ENCODE measurements at places on chromosomes 6 and 20. TPM values are rescaled to one million over a fixed set of nuclear protein-coding genes. Genes with fewer than 3 reads are reported as not detected.

NHLRC1 gene
- 1.2 TPM for total RNA-seq

WFDC8 gene
- not detected for total RNA-seq

VTA1 gene
- total RNA-seq: 36.6 TPM

NANP gene
- total RNA-seq: 4.2 TPM

LTB gene
- total RNA-seq: 4.9 TPM

MRS2 gene
- 10.2 TPM for total RNA-seq

DDRGK1 gene
- 25.9 TPM for total RNA-seq

GCM1 gene
- not detected for total RNA-seq

HLA-DRB5 gene
- total RNA-seq: 1.6 TPM

NOTCH4 gene
- total RNA-seq: 57.3 TPM

SMIM8 gene
- 3.6 TPM for total RNA-seq

POU5F1 gene
- 0.19 TPM for total RNA-seq

SYCP2 gene
- 0.49 TPM for total RNA-seq

BHLHE23 gene
- total RNA-seq: not detected

DAAM2 gene
- total RNA-seq: 0.16 TPM

C6orf58 gene
- total RNA-seq: 0.50 TPM

ABHD16B gene
- total RNA-seq: not detected

SUMO4 gene
- 0.65 TPM for total RNA-seq

ITPR3 gene
- 29.8 TPM for total RNA-seq

EPB41L2 gene
- total RNA-seq: 164 TPM

PKIB gene
- total RNA-seq: not detected

ZC2HC1B gene
- total RNA-seq: not detected

MATN4 gene
- total RNA-seq: 0.06 TPM

REM1 gene
- total RNA-seq: not detected

GINS1 gene
- total RNA-seq: 14.9 TPM

RNF39 gene
- total RNA-seq: not detected

CFB gene
- total RNA-seq: 0.97 TPM

GPLD1 gene
- total RNA-seq: 0.06 TPM

TCF21 gene
- not detected for total RNA-seq

RWDD2A gene
- total RNA-seq: 3.4 TPM

PCSK2 gene
- total RNA-seq: not detected

ZMYND8 gene
- 11.8 TPM for total RNA-seq

TPX2 gene
- 25.2 TPM for total RNA-seq

HMGA1 gene
- 82.7 TPM for total RNA-seq

MEI4 gene
- total RNA-seq: under 0.01 TPM

GRIK2 gene
- 0.13 TPM for total RNA-seq

BANF2 gene
- not detected for total RNA-seq

MPIG6B gene
- not detected for total RNA-seq

NMBR gene
- 0.16 TPM for total RNA-seq

ANKEF1 gene
- total RNA-seq: 2.3 TPM

PTPRT gene
- not detected for total RNA-seq

ASIP gene
- not detected for total RNA-seq

MOCS1 gene
- 15.1 TPM for total RNA-seq

UBE2C gene
- 20.7 TPM for total RNA-seq

GSTA2 gene
- total RNA-seq: not detected

ZNF334 gene
- 0.97 TPM for total RNA-seq

C20orf204 gene
- 2.8 TPM for total RNA-seq
